ENCODE measurements at places on chromosomes 16 and 17. TPM values are rescaled to one million over a fixed set of nuclear protein-coding genes. Genes with fewer than 3 reads are reported as not detected.

Gene CSH2
- not detected for total RNA-seq

Gene KREMEN2
- not detected for total RNA-seq

Gene ADCY9
- total RNA-seq, result 44.3 TPM

Gene HOXB4
- 0.25 TPM for total RNA-seq

Gene OTOP2
- total RNA-seq, result not detected

Gene PIK3R6
- 1.2 TPM for total RNA-seq

Gene KCTD19
- total RNA-seq, result not detected

Gene TEX14
- 0.19 TPM for total RNA-seq

Gene IGF2BP1
- total RNA-seq, result not detected

Gene P2RX5
- 18.3 TPM for total RNA-seq

Gene MRPL58
- 50.6 TPM for total RNA-seq

Gene PRR11
- 1.5 TPM for total RNA-seq

Gene TIMM22
- 17.6 TPM for total RNA-seq

Gene PYDC1
- total RNA-seq, result not detected

GRCh38 chr17:48058393-48059124 lies 10.4 kb downstream of the NFE2L1 start:
- no peak for DNase-seq

DNA sequence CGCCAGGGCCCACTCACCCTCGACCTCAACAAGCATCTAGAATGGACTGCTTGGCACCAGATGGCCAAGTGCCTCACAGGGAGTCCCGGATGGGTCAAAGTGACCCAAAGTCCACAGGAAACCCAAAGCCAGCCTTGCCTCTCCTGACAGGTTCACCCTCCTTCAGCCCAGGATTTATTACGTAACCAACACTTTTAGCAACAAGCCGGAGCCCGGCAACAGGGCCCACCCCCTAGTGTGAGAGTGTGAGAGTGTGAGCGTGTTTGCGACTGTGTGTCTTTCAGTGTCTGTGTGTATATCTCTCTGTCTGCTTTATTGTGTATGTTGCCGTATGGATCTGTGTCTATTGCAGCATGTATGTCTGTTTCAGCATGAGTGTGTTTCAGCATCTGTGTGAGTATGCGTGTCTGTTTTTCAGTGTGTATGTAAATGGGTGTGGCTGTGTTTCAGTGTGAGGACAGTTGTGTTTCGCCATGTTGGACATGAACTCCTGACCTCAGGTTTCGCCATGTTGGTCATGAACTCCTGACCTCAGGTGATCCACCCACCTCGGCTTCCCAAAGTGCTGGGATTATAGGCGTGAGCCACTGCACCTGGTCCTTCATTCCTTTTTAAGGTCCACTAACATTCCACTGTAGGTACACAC lies 13.7 kb upstream of the PEMT start:
- no peak for DNase-seq

GRCh38 chr16:52756812-52757517 lies 210.0 kb upstream of the TOX3 start:
- DNase-seq, result no peak

GRCh38 chr17:27996202-27997043 lies 46.1 kb upstream of the NLK start:
- no peak for DNase-seq

- DNase-seq, result no peak
Observed at GRCh38 chr17:45925311-45925710, 31.0 kb downstream of the MAPT start.

DNA sequence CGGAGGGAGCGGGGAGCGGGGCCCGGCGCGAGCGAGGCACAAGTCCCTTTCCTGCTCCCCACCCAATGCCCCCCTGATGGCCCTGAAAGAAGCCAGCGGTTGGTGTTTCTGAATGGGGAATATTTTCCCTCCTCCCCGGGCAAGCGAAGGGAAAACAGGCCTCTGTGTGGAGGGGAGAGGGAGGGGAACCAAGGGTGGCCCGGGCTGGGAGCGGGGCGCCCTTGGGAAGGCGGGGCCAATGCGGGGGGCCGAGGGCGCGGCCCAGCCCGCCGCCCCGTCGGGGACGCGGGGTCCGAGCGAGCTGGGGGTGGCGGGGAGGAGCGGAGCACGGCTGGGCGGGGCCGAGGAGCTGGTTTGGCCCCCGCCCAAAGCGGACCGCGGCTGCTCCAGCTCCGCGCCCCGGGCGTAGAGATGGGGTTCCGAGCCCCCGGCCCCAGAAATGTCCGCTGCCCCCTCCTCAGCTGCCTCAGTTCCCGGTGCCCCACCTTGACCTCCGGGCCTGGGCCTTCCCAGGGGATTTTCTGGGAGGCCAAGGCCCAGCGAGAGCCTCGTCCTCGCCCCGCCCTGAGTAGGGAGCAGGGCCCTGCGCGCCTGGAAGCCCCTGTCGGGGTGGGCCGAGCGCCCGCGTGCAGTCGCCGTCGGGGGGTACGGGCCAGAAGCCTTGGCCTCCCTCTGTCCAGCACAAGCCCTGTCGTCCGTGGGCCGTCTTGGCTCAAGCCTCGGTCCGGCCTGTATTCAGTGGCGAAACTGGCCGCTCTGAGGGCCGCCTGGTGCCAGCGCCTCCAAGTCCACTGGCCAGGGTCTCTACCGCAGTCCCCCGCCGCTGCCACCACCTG lies 3.9 kb upstream of the HEXIM1 start:
- peak; percentile 66 for DNase-seq

Data from left ventricle myocardium inferior (tissue), 1 donor.